ENCODE measurements at places on chromosomes 5 and 9.

GRCh38 chr9:33158843-33159776, 8.0 kb downstream of the B4GALT1 start:
- H3K36me3 ChIP-seq, result no peaks in the 10 kb centered on the region
- H3K4me1 ChIP-seq, result peaks cover 57% of the 10 kb centered on the region
- H3K4me3 ChIP-seq, result no peak overlapping the region
- H3K27me3 ChIP-seq, result no peaks in the 10 kb centered on the region
- DNase-seq, result peak; percentile 35

DNA sequence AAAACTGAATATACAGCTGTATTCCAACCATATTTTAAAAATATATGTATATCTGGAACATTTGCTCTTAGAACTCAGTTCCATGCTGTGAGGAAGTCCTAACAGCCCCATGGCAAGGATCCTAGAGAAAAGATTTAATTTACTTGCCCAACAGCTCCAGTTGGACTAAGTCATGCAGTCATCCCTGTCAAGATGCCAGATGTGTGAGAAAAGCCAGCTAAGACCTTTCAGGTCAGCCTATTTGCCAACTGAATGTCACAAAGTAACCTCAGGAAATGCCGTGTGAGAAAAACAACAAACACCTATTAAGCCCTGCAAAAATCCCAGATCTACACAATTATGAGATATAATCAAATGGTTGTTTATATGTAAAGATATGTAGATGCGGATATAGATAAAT, 416.3 kb downstream of the NR2F1-AS1 start:
- peak; percentile 75 for DNase-seq
- peaks cover 8% of the 10 kb centered on the region for H3K4me1 ChIP-seq
- H3K36me3 ChIP-seq, result no peaks in the 10 kb centered on the region

DNA sequence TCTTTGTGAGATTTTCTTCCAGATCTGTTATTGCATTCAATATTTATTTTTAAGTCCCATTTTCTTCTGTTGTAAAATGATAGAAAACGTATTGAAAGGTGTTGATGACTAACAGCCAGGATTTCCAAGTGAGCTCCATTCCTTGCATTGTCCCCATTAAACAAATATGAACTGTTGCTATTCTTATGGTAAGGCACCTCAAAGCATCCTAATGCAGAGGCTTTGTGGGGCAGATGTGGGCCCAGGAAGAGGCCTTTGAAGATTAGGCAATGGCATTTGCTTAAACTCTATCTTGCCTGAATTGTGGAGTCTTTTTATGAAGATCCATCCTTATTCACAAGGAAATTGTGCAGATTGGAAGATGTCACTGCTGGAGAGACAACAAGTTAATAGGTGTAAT, 38.9 kb downstream of the NTRK2 start:
- no peak overlapping the region for H3K4me3 ChIP-seq
- H3K4me1 ChIP-seq, result no peaks in the 10 kb centered on the region
- H3K27me3 ChIP-seq, result no peaks in the 10 kb centered on the region
- no peak for DNase-seq
- no peak overlapping the region for H3K27ac ChIP-seq
- H3K36me3 ChIP-seq, result no peaks in the 10 kb centered on the region

- no peak overlapping the region for H3K27ac ChIP-seq
- H3K27me3 ChIP-seq, result no peaks in the 10 kb centered on the region
- no peaks in the 10 kb centered on the region for H3K4me1 ChIP-seq
- H3K36me3 ChIP-seq, result peaks cover 60% of the 10 kb centered on the region
- DNase-seq, result no peak
- H3K4me3 ChIP-seq, result no peak overlapping the region
Observed at GRCh38 chr5:16687898-16688297, 71.1 kb upstream of the RETREG1 start.

GRCh38 chr5:154487541-154487940, 9.5 kb upstream of the HAND1 start:
- H3K27ac ChIP-seq, result no peak overlapping the region
- no peak for DNase-seq
- no peaks in the 10 kb centered on the region for H3K4me1 ChIP-seq
- peaks cover 69% of the 10 kb centered on the region for H3K27me3 ChIP-seq
- no peaks in the 10 kb centered on the region for H3K36me3 ChIP-seq
- no peak overlapping the region for H3K4me3 ChIP-seq

GRCh38 chr9:114552706-114553105, 34.9 kb upstream of the ATP6V1G1 start:
- no peaks in the 10 kb centered on the region for H3K36me3 ChIP-seq
- peaks cover 3% of the 10 kb centered on the region for H3K4me1 ChIP-seq
- no peak overlapping the region for H3K4me3 ChIP-seq
- no peaks in the 10 kb centered on the region for H3K27me3 ChIP-seq
- DNase-seq, result peak; percentile 6

GRCh38 chr5:134477462-134478245, 47.8 kb upstream of the JADE2 start:
- no peak for DNase-seq
- H3K27ac ChIP-seq, result no peak overlapping the region

DNA sequence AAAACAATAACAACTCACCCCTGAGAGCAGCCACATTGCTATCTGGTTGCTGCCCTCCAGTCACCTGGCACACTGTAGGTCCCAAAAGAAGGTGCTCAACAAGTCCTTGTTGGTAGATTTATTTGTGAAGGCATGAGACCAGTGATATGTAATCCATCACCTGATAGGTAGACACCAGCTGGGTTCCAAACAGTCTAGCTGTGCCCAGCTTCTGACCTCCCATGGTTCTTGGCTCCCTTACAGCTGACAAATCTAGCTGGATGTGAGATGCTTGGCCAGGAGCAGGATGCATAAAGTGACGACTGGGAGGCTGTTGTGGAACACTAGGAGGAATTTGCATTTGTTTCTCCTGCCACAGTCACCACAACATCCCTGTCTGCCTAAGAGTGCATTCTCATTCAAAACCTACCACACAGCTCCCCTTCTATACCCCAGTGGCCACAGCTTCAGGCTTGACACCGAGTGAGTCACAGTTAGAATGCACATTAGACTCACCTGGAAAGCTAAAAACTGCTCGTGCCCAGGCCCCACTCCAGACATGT, 7.8 kb upstream of the VLDLR start:
- H3K27me3 ChIP-seq, result no peaks in the 10 kb centered on the region
- H3K4me1 ChIP-seq, result 0 out of 2 replicates have a peak, but pooled peaks cover 1% of the 10 kb centered on the region
- no peaks in the 10 kb centered on the region for H3K36me3 ChIP-seq
- no peak for DNase-seq

DNA sequence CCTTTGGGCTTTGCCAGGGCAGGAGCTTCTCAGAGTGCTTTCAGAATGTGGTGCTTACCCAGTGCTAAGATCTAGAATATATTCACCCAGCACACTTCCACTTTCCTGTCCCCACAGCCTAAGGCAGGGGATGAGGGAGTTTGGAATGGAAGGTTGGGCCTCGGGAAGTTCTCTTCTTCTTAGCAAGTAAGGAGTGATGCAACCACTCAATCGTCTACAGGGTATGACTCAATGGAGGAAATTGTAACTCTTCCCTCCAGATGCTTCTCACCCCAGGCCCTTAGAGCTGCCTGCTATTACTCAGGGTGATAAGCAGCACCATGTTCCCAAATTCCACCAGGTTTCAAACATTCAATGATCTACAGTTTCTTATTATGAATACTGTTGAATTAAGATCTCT, 30.8 kb upstream of the AGGF1 start:
- no peak overlapping the region for H3K27ac ChIP-seq
- peaks cover 9% of the 10 kb centered on the region for H3K27me3 ChIP-seq
- peak; percentile 76 for DNase-seq
- no peak overlapping the region for H3K4me3 ChIP-seq
- no peaks in the 10 kb centered on the region for H3K4me1 ChIP-seq

DNA sequence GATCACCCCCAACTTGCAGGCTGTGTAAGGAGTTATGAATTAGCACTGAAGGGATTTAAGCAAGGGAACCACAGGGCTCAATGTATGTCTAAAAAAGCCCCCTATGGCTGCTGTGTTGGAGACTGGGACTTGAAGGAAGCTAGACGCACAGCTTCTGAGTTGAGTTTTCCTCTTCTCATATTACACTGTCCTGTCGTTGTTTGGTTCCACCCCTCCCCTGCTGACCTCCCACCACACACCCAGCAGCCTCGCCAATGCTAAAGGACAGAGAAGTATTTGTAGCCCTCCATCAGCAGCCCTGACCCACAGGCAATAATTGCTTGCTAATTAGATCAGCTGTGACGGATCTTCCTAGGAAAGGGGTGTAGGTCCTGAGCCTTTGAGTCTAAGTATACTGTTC, 15.1 kb upstream of the CARTPT start:
- H3K27me3 ChIP-seq, result peaks cover 32% of the 10 kb centered on the region
- DNase-seq, result no peak
- H3K36me3 ChIP-seq, result no peaks in the 10 kb centered on the region
- H3K27ac ChIP-seq, result no peak overlapping the region

GRCh38 chr5:65133477-65134110, 348.1 kb downstream of the ADAMTS6 start:
- H3K4me3 ChIP-seq, result no peak overlapping the region
- no peaks in the 10 kb centered on the region for H3K36me3 ChIP-seq
- H3K4me1 ChIP-seq, result peaks cover 7% of the 10 kb centered on the region
- no peaks in the 10 kb centered on the region for H3K27me3 ChIP-seq

DNA sequence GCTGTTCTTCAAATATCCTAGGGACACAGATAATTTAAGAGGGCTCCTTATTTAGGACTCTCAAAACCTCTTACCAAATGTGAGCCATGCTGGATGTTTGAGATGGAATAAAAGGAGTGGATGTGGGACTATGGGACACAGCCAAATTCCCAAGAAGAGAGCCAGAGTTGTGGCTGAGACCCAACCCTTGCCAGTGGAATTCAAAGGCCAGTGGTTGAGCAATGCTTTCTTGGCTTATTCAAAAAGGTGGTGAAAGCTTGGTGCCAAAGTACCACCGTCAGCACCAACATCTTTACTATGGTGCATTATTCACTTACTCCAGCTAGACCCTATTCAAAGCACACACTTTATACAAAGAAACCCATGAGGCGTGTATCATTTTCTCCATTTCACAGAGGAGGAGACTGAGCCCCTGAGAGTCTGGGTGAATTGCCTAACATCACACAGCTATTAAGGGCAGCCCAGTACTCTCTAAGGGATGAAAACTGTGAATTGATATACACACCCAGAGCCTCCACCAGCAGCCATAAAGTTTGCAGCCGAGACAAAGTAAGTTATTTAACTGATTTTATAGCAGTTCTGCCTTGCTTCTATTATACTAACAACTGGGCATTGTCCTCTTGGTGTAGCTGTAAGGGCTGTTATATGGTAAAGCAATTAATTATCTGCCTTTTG, 391.7 kb downstream of the ACTL7B start:
- DNase-seq, result no peak
- no peak overlapping the region for H3K4me3 ChIP-seq
- peaks cover 6% of the 10 kb centered on the region for H3K4me1 ChIP-seq

DNA sequence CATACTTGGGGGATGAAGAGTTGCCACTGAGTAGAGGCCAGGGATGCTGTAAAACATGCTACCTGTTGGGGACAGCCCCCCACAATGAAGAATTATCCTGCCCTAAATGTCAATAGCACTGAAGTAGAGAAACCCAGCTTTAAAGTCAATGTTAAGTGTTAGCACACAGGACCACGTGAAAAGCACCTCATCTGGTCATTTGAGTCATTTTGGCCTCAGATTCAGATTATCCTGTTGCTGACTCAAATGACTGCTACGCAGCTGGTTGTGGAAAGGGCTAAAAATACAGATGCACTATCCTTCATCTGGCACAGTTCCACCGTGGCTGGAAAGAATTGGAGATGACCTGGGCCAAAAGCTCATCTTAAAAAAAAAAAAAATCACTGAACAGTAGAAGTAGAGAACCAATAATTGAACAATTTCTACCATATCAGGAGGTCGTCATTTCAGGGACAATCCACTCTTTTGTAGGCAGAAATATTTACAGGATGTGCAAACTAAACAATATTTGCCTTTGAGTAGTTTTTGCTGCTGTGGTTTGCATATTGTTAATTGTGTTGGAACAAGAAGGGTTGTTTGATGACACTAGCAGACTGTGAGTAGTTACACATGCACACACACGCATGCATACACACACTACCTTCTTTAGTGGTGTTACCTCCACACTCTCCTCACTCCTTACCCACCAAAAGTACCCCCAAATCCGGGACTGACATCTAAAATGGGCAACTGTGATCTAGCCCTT, 195.3 kb upstream of the KLF9 start:
- no peaks in the 10 kb centered on the region for H3K36me3 ChIP-seq
- 0 out of 2 replicates have a peak overlapping the region, but pooled peaks have one; percentile 41 for H3K27ac ChIP-seq
- peak; percentile 98 for DNase-seq
- no peaks in the 10 kb centered on the region for H3K27me3 ChIP-seq
- peaks cover 9% of the 10 kb centered on the region for H3K4me1 ChIP-seq

- H3K4me3 ChIP-seq, result no peak overlapping the region
- peak; percentile 50 for DNase-seq
- no peaks in the 10 kb centered on the region for H3K27me3 ChIP-seq
- no peaks in the 10 kb centered on the region for H3K36me3 ChIP-seq
- H3K4me1 ChIP-seq, result no peaks in the 10 kb centered on the region
Observed at GRCh38 chr5:21823588-21823987, 1029.6 kb downstream of the CDH12 start.

DNA sequence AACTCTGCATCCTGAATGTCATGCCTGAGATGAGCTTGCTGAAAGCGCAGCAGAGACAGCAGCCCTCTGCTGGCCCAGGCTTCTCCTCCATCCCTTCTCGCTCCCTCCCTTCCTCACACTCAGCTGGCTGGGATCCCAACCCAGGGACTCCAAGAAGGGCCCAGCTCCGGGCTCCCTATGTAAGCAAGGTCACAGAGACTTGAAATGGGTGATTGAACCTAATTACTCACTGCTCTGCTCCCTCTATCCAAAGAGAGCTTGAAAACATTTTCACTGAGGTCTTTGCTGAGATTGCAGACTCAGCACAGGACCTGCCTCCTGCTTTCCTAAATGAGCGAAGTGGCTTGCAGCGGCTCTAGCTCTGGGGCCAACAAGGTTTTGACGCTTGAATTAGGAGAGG, 42.8 kb downstream of the RAPGEF1 start:
- DNase-seq, result peak; percentile 61
- H3K4me1 ChIP-seq, result peaks cover 20% of the 10 kb centered on the region
- no peak overlapping the region for H3K27ac ChIP-seq

DNA sequence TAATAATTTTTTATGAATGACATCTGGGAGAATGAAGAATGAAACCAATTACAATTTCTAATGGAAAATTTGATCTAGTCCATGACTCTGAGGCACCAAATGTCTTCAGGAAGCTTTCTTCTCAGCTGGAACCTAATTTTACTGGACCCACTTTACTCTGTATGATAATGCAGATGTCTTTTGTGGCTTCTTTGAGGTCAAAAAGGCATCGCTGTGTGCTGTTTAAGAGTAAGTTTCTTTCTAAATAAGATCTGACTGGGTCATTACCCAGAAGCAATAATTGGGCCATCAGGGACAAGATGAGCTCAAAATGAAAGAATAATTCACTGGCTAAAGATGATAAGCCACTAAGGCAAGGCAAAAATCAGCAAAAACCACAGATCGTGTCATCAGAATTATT, 633.4 kb downstream of the PSAT1 start:
- H3K27me3 ChIP-seq, result no peaks in the 10 kb centered on the region
- peaks cover 5% of the 10 kb centered on the region for H3K4me1 ChIP-seq
- no peak for DNase-seq
- H3K27ac ChIP-seq, result no peak overlapping the region
- H3K4me3 ChIP-seq, result no peak overlapping the region

All from IMR-90 (cell line).